ENCODE measurements at places on chromosomes 3 and 15. TPM values are rescaled to one million over a fixed set of nuclear protein-coding genes. Genes with fewer than 3 reads are reported as not detected.

The CCR1 gene
- 1.5 TPM for total RNA-seq

The DUOX2 gene
- under 0.01 TPM for total RNA-seq

The LINGO1 gene
- total RNA-seq: not detected

The SERPINI2 gene
- not detected for total RNA-seq

The FETUB gene
- total RNA-seq: not detected

Data from bronchial smooth muscle cell (primary cell).